ENCODE measurements at places on chromosomes 3 and 15.

GRCh38 chr3:25084016-25084415, 344.0 kb upstream of the RARB start:
- no peak for DNase-seq

DNA sequence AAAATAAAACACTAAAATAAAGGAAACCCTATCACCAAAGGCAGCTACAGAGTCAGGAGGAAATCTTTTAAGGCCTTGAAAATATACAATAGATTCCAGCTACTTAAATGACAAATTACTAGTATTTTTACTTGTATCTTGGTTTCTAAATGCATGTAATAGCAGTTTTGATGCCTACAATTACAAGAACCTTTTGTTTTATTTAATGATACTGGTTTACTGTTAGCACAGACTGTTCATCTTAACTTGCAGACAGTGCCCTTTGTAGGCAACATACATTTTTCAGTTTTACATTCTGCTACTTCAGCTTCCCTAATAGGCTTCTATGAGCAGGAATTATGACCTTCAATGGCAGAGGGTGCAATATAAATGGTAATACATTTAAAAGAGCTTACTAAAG, 54.1 kb downstream of the ZNF280D start:
- no peak for DNase-seq

DNA sequence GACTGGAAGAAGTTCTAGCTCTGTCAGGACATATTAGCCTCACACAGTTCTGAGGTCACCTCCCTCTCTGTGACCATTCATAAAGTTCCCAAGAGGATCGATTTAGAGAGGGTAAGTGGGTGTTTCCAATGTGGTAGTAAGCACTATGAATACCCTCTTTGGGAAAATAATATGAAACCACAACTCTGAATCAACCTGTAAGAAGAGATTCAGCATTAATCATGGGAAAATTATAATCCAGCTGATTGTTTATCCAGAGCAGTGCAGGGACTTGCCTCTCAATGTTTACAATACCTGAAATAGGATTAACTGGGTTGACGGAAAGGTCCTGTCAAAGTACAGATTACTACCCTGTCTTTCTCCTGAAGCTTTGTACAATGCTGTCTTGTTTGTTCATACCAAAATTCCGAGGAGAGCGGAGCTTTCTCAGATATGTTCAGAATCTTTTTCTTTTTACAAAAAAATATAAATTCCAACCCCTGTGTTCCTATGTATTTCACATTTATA, 302.9 kb upstream of the DPPA4 start:
- no peak for DNase-seq

- no peak for DNase-seq
These were observed 53.1 kb downstream of the TRANK1 start for GRCh38 chr3:36891701-36892160.

GRCh38 chr3:135781026-135781815, 184.3 kb upstream of the PPP2R3A start:
- DNase-seq: no peak

DNA sequence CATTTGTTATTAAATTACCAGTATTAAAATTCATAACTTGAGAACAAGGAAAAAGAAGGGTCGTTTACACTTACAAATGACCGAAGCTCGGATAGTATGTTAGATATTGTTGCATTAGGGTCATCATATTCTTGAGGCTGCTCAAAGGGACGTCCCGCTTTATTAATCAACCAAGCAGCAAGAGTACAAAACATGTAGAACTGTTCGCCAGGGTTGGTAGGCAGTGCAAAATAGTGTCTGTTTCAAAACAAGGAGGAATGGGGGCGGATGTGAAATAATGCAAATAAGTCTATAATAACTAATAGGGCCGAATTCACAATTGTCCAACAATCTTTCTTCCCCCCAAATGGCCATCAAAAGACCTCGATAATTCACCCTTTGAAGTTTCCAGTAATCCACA, 2.9 kb downstream of the IFT57 start:
- no peak for DNase-seq

DNA sequence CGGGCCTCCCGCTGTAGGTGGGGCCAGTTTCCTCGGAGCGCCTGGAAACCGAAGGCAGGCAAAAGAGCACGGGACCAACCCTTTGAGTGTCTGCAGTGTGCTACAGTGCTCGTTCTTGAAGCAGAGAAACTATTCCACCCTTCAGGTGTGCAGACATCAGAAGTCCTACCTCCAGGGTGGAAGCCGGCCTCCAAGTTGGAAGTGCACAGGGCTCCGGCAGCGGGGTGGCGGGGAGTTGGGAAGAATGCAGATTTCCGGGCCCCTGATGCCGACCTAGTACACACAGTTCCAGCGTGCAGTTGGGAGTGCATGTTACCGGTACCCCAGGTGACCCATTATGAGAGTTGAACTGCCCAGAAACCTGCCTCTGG, 3.0 kb downstream of the KLF13 start:
- no peak for DNase-seq

DNA sequence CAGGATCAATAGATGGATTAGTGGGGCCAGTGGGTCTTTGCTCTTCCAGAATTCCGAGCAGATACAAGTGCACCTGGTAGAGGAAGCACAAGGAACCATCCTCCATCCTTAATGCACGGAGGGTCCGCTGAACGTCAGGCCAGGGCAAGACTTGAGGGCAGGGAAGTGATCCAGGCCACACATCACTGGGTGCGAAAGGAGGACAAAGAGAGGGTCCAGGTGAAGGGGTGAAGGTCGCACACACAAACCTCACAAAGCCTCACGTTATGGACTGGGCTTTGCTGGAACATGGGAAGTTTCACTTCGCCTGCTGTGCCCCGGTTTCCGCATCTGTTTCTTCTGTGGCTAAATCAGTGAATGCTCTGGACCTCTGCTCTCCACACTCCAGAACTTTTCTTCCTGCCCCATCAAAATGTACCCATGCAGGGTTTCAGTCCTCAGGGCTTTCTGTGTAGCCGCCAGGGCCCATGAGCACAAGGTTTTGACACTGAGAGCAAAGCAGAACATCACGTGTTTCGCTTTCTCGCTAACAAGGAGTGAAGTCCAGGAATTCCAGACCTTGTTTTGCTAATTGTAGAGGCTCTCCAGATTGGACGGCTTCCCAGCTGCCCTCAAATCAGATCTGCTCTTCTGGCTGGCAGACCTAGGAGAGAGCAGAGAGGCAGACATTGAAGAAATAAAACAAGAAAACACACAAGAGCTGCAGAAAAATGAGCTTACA, 56.3 kb downstream of the KLF15 start:
- DNase-seq: no peak

DNA sequence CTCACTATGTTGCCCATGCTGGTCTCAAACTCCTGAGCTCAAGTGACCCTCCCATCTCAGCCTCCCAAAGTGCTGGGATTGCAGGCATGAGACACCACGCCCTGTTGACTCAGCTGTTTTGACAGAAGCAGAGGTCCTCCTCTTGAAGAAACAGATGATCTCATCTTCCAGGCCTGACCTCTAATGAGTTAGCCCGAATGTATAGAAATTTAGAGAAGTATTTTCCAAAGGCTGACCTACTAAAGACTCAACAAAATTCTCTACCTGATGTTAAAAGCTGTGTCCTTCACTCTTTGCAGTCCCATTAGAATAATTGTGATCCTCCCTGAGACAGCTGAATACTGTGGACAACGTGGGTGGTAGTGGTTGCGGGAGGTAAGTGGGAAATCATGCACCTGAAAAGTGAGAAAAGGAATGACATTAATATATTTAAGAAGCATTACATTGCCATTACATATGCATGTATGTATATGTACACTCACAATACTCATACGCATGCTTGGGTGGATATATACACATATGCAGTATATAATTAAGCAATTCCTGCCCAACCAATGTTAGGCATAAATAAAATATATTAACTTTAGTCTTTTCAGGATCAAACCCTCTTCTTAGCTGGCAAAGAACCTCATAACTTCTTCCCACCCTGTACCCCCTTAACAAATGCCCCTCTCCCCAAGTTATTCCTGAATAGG, 204.6 kb upstream of the NR2F2 start:
- DNase-seq: no peak

DNA sequence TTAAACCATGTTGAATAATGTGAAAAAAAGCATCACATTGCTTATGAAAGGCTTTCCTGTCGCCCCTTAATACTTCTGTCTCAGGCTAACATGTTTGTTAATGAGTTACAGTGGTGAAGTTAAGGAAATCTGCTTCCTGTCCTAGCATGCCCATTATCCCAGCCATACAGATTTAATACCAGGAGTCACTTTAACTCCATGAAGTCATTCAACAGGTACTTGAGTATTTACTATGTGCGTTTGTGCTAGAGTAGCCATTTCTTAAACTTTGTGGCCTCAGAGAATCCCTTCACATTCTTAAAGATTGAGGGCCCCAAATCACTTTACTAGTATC, 10.1 kb upstream of the SETD5 start:
- no peak for DNase-seq

GRCh38 chr3:50582083-50582482, 12.8 kb downstream of the HEMK1 start:
- no peak for DNase-seq

- no peak for DNase-seq
These were observed 80.0 kb downstream of the AAGAB start for GRCh38 chr15:67174446-67174845.

- no peak for DNase-seq
These were observed 50.7 kb upstream of the GOLGA6L2 start for GRCh38 chr15:23497710-23498111.

DNA sequence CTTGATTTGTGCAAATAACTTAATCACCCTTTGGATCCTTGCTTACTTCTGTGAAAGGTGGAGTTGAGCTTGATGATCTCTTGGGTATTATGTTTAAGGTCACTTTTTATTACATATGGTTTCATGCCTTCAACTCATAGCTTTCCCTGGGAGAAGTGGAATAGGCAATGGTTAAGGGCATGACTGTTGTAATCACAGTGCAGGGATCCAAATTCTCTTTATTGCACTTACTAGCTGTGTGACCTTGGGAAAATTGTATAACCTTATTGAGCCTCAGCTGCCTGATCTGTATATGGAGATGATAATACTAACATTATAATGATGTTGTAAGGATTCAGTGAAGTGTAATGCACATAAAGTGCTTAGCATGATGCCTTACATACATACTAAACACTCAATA, 59.1 kb downstream of the PLCL2 start:
- DNase-seq: no peak
